ENCODE measurements at places on chromosomes 6 and 20.

- DNase-seq: no peak
Observed at GRCh38 chr6:43489277-43490072, 12.1 kb downstream of the TJAP1 start.

DNA sequence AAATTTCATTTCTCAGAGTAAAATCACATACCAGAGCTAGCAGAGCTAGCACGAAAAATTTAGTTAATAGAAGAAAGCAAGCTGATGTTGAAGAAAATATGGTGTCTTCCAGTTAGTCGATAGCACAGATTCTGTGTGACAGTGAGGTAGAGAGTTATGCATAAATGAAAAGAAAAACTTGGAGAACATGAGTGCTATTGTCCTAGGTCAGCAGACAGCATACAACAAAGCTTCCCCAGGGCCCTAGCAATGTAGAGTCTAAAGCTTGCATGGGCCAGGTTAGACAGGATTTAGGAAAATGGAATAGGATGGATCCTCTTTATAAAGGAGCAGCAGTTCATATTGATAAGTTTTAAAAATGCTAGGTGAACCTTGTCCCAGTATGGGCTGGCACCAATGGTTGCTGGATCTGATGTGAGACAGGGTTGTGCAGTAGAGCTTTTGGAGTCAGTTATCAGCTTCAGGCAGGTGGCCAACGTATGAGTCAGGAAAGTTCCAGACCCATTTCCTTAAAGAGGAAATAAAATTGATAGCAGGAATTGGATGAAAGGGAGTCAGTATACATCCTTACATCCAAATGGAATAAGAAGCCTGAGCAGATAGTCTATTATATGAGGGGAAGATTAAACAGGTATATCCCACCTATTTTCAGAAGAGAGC, 277.2 kb downstream of the FRK start:
- no peak for DNase-seq

DNA sequence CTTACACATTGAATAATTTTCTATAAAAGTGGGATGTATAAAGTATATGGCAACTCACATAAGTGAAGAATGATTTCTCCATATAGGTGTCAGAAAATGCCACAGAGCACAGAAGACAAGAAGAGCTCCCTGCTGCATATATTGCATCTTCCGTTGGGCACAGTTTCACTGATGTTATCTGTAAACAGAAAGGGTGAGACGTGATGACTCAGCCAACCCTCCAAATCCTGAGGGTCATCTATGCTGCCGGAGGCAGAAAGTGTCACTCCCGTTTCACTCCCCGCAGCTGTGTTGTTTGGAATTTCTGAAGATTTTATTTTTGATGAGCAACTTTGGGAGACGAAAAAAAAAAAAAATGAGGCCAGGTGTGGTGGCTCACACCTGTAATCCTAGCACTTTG, 644.1 kb downstream of the C6orf118 start:
- DNase-seq: no peak

GRCh38 chr6:155708100-155708499, 252.5 kb upstream of the NOX3 start:
- DNase-seq: peak; percentile 5

DNA sequence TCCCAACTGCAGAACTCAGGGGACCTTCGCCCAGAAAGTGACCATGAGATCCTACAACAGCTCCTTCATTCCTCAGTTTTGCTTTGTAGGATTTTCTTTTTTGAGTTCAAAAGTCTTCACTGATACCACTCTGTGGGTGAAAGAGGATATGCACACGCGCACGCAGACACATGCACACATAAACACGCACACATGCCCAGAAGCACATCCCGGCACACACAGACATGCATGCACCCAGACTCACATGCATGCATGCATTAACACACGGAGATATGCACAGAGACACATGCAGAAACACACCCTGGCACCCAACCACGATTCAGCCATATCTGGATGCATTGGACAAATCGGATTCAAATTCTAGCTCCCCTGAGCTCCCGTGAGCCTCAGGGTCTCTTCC, 36.4 kb downstream of the ANKRD60 start:
- no peak for DNase-seq
